Stimulated activated CD4-positive, alpha-beta T cell treated with anti-CD3 and anti-CD28 coated beads, TNF-alpha, amount 100 ng/mL, for 48 hours (primary cell): ENCODE measurements at places on chromosomes 5 and 9.

DNA sequence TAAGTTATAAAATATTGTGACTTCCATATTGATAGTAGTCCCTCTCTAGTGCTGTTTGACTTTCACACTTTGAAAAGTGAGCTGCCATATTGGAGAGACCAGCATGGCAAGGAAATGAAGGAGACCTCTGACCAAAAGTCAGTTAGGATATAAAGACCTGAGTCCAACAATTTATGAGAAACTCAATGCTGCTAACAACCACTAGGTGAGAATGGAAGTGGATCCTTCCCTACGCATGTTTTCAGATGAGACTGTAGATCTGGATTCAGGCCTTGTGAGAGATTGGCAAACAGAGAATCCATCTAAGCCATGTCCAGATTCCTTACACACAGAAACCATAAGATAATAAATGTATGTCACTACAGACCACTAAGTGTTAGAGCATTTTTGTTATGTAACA lies 81.6 kb downstream of the CTNND2 start:
- no peak for DNase-seq

DNA sequence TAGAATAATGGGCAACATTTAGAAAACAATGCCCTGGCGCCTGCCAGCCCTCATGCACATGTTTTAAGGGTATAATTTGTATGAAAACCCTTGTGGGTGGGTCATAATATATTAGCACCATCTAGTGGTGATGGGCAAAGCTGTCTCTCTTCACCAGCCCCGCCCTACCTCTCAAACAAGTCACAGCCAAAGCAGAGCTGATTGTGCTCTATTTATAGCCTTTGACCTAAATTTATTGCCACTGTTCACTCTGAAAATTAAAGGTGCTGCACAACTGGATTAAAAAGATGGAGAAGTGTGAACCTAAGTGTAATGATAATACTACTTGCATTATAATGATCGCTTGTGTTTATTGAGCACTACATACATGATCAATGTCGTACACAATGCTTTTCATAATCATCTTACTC lies 131.9 kb upstream of the ANKH start:
- DNase-seq: peak; percentile 32

DNA sequence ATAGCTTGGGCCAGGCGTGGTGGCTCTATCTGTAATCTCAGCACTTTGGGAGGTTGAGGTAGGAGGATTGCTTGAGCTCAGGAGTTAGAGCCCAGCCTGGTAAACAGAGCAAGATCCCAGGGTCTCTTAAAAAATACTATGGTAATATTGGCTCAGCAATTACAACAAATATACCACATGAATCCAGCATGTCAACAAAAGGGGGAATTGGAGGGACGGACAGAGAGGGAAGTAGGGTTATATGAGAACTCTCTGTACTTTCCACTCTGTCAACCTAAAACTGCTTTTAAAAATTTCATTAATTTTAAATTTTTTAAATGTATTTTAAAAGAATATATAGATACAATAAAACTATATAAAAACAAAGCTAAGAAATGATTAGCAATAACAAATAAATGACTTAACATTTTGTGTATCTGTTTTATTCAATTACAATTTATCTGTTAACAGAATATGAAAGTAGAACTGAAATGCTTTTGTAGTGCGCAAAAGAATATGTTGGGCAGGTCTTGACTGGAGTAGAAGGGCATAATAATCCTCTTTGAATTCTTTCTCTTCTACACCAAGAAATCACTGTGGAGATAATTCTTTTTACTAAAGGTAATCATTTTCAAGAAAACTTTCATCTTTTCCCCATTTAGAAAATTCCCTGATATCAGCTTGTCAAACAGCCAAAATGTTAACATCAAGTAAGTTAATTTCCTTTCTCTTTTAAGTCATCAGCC lies 12.9 kb upstream of the CDC42SE2 start:
- no peak for DNase-seq

- no peak for DNase-seq
Measured at GRCh38 chr9:78669591-78669990, 372.7 kb downstream of the PSAT1 start.

- no peak for DNase-seq
Measured at GRCh38 chr5:103620851-103621547, 58.4 kb upstream of the NUDT12 start.

DNA sequence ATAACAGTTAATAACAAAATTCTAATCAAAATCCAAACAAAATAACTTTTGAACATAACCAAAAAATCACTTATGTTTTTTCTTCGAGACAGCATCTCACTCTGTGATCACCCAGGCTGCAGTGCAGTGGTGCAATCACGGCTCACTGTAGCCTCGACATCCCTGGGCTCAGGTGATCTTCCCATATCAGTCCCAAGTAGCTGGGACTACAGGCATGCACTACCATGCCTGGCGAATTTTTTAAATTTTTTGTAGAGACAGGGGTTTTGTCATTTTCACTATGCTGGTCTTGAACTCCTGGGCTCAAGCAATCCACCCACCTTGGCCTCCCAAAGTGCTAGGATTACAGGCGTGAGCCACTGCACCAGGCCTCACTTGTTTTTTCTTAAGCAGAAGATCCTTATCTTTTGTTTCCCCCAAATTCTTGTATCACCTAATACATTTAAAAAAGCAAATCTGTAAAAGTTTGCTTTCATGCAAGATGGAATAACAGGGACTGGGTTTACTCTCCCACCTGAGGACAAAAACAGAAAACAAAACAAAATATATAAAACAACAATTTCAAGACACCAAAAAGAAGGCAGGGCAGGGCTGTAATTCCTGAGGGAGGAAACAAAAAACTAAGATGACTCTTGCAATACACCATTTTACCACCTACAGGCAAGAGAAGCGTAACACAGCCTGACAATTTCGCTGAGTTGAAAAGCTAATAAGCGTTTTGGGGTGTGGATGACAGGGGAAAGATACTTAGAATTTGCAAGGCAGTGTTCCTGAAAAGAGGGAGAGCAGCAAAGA lies 71.4 kb downstream of the RAPGEF6 start:
- no peak for DNase-seq

DNA sequence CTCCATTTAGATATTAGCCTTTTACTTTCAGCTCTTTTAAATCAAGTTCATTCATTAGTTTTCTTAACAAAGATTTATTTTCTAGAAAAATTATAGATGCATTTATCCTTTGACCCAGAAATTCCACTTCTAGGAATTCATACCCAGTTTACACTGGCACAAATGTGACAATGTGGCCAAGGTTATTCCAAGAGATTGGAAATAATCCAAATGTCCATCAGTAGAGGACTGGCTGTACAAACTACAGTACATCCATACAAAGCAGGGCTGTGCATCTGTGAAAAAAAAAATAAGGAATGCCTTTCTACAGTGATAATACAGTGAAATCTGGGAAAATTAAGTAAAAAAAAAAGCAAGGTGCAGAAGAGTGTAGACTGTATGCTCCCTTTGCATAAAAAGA lies 149.2 kb downstream of the GABBR2 start:
- no peak for DNase-seq

DNA sequence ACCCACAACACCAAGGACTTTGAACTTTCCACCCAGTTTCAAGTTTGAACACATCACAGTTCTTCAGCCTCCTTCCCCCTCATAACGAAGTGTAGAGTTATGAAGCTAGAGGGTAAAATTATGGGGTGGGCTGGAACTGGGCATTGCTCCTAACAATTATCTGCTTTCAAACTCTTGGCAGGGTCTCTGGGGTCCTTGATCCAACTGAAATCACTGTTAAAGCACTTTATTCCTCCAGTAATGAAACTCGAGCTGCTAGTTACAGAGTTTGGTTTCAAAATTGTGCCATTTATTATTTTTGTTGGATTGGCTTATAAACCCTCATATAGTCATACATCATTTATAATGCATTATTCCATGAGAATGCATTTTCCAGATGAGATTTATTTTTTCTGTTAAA lies 158.5 kb downstream of the RGS3 start:
- DNase-seq: no peak

DNA sequence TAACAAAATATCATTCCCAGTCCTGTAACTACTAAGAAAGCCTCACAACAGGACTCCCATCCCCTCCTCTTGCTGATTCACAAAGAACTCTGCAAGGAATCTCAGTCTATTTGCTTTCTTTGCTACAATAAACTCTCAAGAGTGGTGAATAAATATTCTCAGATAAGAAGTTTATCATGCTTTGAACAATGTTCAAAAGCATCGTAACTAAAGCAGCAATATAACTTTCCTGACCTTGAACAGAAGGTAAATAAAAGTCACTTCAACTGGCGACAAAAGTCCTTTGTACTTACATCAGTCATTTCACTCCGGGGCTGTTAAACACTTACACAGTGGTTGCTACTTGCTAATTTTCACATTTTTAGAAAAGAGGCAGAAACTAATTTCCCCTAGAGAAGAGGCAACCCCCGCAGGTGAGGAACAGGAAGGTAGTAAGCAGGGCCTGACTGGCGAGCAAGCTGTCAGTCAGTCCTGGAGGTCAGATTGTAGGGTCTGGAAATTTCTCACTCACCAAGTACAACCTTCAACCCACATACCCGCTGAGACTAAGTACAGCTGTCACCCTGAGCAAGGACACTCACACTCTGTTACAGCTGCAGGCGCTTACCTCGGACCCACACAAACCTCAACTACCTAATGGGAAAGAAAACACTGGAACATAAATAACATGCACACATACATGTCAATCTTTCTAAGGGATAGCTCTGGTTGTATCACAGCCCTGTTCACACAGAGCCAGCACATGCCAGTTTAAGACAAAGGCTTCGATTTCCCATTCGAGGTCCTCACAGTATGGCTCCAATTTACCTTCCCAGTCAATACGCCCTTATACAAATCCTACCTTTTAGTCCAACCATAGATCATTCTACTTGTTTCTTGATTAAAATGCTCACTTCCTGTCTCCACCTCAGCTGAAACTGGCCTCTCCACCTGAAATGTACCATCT lies 104.6 kb upstream of the RETREG1 start:
- DNase-seq: no peak

DNA sequence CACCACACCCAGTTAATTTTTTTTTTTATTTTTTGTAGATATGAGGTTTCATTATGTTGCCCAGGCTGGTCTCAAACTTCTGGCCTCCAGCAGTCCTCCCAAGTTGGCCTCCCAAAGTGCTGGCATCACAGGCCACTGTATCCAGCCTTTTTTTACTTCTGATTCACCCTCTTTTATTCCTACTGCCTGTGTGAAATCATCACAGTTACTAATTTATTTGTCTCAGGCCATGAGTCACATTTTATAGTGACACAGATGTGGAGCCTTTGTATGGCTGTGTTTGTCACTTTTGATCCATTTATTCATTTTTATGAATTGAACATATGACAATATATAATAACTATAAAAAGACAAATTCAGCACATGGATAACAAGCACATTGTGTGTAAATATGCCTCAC lies 67.1 kb upstream of the SNX2 start:
- no peak for DNase-seq

DNA sequence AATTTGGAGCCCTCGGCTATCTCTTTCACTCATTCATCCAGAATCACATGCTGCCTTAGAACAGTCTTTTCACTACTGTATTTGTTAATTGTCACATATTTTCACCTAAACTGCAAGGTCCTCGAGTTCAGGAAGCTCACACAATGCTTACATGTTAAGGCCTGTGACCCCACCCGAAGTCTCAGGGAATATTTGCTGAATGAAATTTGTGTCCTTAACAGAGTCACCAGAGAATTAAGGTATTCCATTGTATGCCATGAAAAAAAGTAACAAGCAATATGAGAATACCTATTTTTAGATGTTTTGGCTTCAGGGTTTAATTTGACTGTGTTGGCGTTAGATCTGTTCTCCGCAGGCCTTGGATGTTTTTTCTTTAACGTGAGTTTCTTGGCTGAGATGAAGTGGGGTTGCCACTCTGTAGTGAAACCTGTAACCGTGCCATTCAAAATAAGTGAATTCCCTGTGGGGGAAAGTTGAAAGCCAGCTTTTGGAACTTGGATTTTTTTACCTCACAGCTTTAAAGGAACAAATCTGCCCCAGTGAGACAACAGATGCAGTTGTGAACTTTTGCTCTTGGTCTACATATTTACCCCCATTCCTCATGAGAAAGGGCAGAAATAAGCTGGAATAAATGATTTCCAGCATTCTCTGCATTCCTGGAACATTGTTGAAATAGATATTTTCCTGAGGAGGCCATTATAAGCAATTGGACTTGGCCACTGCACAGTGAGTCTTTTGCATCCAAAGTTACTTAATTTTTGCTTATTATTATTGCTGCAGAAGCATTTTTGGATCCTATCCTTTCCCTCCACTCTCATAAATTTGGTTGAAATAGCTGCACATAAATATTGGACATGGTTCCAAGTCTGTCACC lies 35.9 kb upstream of the FBP1 start:
- no peak for DNase-seq

DNA sequence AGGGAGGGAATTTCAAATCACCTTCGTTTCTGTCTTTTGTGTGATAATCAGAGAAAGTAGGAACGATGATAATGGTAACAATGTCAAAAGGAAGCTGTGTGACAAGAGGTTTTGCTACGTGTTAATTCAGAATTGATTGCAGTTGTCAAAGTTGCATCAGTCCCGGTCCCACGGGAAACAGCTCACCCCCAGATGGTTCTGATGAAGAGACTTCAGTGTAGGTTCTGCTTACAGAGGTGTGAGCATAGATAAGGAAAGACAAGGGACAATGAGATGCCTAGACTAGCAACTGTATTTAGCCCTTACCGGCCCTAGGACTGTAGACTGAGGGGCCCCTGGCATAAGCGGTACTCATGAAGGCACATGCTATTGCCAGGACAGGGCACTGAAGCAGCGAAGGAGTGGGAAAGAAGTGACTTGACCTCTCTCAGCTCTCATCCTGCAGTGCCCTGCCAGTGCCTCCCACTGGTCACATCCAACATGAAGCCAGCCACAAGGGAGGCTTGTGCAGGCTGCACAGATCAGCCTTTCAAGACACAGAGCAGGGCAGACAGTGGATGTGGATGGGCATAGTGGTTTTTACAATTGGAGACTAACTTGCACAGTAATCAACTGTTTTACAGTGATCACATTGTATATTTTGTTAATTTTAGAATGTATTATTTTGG lies 21.1 kb downstream of the PDE8B start:
- DNase-seq: no peak

DNA sequence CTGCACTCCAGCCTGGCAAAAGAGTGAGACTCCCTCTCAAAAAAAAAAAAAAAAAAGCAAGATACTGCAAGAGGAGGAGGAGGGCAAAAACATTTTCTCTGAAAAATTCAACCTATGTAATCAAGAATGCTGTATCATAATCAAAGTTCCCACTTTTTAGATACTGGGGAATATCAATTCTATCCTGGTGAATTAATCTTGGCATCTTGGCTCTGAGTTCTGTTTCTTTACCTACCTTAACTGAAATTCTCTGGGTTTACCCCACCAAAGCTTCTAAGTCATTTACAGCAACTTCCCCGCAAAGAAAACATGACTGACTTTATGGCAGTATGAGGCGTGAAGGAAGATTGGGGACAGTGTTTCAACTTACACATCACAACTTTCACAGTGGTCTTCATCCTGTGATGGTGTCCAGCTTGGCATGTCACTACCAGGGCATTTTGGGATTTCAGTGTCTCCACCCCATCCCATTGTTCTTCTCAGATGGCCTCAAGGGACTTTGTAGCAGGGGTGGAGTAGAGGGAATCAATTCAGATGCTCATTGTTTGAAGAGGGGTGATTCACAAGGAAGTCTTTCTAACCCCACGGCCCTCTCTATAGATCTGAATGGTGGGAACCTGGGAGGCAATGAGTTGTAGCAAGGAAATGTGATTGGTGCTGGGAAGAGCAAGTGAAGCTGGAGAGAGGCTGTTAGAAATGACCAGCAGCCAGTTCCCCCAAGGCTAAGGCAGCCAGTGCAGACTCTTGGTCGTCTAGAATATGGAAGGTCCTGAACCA lies 130.5 kb downstream of the SCAMP1 start:
- no peak for DNase-seq

- no peak for DNase-seq
Measured at GRCh38 chr9:37946971-37947370, 43.0 kb upstream of the SLC25A51 start.
